ENCODE measurements at places on chromosomes 12 and 14.

DNA sequence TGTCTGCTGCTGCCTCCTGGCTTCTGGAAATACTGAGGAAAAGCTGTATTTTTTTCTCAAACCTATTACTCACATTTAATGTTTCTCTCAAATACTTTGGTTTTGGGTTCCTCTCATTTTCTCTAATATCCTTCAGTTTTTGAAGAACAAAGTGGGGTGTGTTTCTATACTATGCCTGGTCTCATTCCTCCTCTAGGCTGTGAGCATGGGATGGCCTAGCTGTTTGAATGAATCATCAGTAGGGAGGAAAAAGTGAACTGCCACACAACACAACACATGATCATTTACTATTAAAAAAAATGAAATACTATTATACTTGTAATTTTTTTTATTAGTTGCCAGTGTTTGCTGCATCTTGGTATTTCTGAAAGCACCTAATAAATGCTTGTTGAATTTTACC, 11.3 kb upstream of the SMCO3 start:
- no peak for DNase-seq

DNA sequence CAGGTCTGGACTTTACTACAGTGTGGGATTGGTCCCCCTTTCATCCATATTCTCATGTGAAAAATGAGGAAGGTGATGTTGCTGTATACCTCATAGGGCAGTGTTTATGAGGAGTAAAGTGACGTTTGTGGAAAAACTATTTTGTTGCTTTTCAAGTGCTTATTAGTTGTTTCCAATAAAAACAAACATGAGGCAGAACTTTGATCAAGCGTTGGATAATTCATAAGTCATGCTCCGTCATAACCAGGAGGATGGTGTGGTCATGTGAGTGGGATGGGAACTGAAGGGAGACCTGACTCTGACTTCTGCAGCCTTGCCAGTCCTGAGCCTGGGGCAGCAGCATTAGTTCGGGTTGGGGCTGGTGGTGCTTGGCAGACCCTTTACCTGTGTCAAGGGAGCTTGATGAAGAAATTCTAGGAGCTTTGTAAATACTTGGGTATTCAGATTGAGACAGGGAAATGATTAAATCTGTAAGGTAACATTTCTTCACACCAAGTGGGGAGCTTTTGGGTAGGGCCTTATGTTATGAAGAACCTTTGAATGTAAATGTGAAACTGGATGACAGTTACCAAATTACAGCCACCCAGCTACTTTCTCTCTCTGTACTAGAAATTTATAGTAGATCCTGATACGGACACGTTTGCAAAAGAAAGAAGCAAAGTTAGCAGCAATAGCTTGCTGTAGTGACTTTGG, 462.4 kb upstream of the RGS6 start:
- DNase-seq = no peak

GRCh38 chr12:57545809-57546437, 1.1 kb downstream of the DCTN2 start:
- DNase-seq = peak; percentile 23

- no peak for DNase-seq
These were observed 150.9 kb upstream of the WSCD2 start for GRCh38 chr12:107978201-107978600.

DNA sequence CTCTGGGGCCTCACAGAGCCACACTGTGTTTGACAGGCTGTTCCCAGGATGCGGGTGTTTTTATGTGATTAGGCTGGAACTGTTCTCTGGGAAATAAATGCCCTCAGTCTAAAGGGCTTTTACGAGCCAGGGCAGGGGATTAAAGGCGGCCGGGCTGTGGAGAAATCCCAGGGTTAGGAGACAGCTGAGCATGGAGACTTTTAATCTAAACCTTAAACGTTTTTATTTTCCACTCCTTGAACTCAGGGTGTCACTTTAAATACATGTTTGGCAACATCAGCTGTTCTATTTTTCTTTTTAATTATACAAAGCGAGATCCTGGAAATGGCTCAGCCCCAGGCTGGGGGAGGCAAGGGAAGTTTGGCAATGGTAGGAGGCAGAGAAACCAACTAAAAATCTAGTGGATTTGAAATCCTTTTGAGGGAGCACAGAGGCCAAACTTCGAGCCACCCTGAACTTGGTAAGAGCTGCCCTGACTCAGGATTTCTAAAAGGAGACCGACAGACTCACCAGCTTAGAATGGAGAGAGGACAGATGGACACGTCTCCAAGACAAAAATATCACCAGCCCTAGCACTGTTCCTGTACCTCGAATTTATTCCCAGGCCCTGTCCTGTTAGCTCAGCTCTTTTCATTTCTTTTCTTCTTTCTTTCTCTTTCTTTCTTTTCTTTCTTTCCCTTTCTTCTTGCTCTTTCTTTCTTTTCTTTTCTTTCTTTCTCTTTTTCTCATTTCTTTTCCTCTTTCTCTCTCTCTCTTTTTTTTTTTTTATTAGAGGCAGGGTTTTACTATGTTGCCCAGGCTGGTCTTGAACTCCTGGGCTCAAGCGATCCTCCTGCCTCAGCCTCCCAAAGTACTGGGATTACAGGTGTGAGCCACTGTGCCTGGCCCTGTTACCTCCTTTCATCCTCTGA, 15.8 kb upstream of the ORAI1 start:
- no peak for DNase-seq

DNA sequence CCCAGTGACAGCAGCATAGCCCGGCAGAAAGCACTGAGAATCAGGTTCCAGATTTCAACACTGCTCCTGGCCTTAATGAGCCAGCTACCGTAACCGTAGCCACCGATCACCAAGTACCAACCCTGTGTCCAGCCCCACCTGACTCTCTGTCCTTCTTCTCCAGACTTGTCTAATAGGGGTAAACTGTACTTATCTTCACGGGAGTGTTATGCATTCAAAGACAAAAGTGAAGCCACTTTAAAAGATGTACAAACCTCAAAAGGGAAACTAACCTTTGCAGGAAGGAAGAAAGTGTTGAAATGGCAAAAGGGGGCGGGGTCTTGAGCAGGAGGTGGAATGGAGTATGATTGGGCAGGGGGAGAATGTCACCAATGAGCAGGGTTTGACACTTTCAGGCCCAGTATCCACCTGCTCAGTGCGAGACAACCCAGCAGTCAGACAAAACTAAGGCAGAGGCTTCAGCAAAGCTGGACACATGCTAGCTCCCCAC, 226.1 kb downstream of the CHST11 start:
- DNase-seq = peak; percentile 59

DNA sequence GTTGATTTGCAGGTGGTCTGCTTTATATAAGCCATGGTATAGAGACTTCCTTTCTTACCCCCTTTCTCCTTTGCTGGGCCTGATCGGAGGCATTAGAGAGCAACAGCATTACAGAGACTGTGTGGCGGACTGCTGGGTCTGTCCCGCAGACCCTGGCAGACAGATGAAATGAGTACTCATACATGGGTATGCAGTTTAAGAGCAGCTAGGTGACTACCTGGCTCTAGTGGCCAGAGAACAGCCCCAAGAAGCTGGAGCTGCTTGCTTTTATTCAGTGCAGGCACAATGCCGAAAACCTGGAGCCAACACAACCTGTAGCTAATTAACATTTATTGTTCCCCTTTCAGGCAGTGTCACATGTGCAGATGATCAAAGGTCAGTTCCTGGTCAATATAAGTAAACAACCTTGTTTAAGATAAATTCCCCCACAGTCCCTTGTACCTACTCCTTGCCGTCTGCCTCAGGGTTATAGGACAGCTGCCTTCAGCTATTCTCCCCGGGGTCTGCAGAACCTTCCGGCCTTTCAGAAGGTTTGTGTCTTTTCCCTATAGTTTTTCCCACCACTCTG, 160.0 kb downstream of the TRHDE start:
- DNase-seq = no peak

DNA sequence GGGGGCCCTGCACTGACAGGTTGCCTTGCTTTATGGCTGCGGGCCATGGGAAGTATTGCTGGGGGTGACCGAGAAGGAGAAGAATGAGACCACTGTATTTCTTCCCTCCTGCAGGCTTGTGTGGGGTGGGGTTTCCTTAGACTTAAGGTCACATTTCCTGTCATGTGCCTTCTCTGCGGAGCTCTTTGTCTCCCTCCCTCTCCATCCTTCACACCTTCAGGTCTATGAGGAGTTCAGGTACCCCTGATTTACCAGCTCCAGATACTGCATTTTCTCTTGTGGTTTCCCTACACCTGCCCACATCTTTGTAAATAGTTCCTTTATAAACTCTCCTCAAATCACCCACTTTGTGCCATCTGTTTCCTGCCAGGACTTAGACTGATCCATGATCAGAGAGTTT, 3.6 kb downstream of the FNTB start:
- DNase-seq = no peak

DNA sequence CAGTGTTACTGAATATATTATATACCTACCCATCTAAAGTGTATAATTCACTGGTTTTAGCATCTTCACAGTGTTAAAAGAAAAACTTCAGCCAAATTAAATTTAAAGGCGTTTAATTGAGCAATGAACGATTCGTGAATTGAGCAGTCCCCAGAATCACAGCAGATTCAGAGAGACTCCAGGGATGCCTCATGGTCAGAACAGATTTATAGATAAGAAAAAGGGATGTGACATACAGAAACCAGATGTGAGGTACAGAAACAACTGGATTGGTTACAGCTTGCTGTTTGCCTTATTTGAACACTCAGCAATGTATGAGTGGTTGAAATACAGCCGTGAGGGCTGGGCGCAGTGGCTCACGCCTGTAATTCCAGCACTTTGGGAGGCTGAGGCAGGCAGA, 84.6 kb downstream of the WNK1 start:
- DNase-seq = no peak

GRCh38 chr12:66612090-66612775, 66.6 kb downstream of the GRIP1 start:
- no peak for DNase-seq

- DNase-seq = no peak
These were observed 108.1 kb downstream of the TTLL5 start for GRCh38 chr14:75769047-75769685.

- no peak for DNase-seq
These were observed 768 bp downstream of the DBX2 start for GRCh38 chr12:45049912-45050750.

DNA sequence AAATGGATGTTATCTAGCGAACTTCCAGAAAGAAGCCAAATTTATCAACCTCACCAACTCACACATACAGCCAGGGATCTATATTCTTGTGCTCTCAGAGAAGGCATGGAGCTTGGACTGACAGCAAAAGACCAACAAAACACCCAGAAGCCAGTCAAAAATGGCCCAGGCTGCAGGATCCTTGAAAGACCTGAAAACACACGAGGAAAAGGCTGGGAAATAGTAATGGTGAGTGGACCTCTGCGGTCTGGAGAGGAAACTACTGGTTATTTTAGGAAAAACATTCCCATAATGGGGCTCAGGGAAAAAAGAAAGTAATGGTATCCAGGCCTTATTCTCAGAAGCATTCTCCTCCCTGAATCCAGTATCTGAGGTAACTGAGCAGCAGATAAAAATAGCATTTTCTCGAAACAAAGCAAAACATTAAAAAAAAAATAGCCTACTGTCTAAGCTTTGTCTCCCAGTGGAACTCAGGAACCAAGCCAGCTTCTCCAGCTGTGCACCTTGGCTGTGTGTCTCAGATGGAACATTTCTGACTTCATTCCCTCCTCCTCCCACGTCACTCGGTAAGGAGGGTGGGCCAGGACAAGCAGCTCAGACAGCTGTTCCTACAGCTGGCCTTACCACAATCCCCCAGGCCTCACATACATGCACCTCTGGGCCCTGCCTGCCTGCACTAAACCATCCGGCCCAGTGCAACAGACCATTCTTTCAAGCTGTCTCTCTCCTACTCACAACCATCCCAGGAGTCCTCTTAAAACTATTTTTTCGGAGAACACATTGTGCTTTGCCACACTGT, 249.9 kb downstream of the DAD1 start:
- DNase-seq = no peak

DNA sequence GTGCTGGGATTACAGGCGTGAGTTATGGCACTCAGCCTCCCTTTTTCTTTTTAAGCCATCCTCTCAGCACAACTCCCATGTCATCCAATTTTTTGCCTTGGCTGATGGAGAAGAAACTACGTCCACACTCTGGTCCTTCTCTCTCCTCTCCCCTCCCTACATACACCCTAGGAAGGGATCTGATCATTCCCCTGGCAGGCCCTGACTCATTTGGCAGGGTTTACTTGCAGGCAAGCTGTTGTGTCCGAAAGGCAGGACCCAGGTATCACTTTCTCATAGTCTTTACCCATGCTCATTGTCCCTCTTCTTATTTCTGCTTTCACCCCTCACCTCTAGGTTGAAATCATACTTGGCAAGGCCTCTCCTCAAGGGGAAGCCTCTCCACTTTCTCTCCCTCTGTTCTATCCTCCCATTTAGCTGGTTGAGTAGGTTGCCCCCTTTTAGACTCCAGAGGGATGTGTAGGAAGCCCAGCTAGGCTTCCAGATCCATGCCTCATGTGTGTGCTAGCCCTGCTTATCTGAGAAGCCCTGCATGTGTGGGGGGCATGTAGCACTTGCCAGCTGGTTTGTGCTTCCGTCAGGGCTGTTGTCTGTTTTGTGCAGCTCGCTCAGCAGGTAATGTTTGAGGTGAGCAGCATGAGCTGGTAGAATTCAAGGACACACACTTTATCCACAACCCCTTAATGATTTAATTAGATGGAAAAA, 14.8 kb downstream of the GPR19 start:
- no peak for DNase-seq

DNA sequence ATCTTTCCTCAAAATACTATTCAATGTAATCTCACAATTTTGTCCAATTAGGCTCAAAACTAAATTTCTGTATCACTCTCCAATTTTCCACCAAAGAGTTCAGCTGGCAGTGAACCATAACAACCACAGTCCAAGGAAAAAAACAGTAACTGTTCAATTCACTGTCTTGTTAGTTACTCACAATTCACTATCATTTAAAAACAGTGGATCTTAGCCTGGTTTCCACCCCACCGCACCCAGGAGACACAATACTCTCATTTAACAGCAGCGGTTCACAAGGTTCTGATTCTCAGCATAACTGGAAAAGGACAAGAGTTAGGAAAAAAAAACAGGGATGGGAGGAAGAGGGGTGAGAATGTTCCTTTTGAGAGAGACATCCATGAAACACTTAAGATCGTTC, 40.5 kb downstream of the MED13L start:
- no peak for DNase-seq

DNA sequence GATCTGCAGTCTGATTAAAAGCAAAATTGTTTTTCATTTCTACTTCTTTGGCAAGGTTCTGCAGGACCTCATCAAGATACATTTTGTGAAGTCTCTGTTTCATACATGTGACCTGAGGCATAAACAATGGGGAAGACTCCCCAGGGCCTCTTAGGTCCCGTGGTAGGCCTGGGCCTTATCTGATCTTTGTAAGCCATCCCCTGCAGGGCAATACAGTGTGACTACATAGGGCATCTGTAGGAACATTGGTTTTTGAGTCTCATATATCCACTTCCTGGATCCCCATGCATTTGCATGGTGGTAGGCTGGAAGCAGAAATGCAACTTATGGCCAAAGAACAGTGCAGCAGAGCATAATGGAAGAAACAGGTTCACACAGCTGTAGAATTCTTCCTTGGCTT, 6.0 kb downstream of the FAR2 start:
- peak; percentile 18 for DNase-seq
